ENCODE measurements at places on chromosomes 2 and 18. TPM values are rescaled to one million over a fixed set of nuclear protein-coding genes. Genes with fewer than 3 reads are reported as not detected.

The HOXD12 gene
- not detected for total RNA-seq

The SP110 gene
- total RNA-seq = 8.9 TPM

The C18orf32 gene
- total RNA-seq = 29.0 TPM

The PLCD4 gene
- total RNA-seq = 16.5 TPM

The TMEM169 gene
- total RNA-seq = under 0.01 TPM

The SCG2 gene
- total RNA-seq = not detected

The CRYGC gene
- not detected for total RNA-seq

The ANKRD53 gene
- total RNA-seq = not detected

The CCBE1 gene
- total RNA-seq = 9.2 TPM

The PNPT1 gene
- 22.3 TPM for total RNA-seq

The LNPK gene
- total RNA-seq = 13.9 TPM

The SETBP1 gene
- total RNA-seq = 1.9 TPM

The TNFRSF11A gene
- 0.16 TPM for total RNA-seq

The CD8B2 gene
- total RNA-seq = not detected

The BUB1 gene
- 46.6 TPM for total RNA-seq

The TMSB10 gene
- total RNA-seq = 14,947 TPM

The HOXD10 gene
- not detected for total RNA-seq

The RNU2-63P gene
- under 0.01 TPM for total RNA-seq

The FSHR gene
- not detected for total RNA-seq

The FN1 gene
- total RNA-seq = 133 TPM

The CTAGE1 gene
- total RNA-seq = not detected

The WNT6 gene
- not detected for total RNA-seq

The CASP10 gene
- 3.9 TPM for total RNA-seq

The DDX18 gene
- 51.7 TPM for total RNA-seq

The CHRNG gene
- not detected for total RNA-seq

The LRP1B gene
- under 0.01 TPM for total RNA-seq

The CYBRD1 gene
- total RNA-seq = 22.3 TPM

The NIFK gene
- 51.3 TPM for total RNA-seq

The CXCR1 gene
- 0.11 TPM for total RNA-seq

The ARL4C gene
- total RNA-seq = 58.9 TPM

The TUBA3E gene
- total RNA-seq = not detected

The GPR17 gene
- total RNA-seq = not detected

The MOCOS gene
- 7.9 TPM for total RNA-seq
